ENCODE measurements at places on chromosomes 3 and 15.

DNA sequence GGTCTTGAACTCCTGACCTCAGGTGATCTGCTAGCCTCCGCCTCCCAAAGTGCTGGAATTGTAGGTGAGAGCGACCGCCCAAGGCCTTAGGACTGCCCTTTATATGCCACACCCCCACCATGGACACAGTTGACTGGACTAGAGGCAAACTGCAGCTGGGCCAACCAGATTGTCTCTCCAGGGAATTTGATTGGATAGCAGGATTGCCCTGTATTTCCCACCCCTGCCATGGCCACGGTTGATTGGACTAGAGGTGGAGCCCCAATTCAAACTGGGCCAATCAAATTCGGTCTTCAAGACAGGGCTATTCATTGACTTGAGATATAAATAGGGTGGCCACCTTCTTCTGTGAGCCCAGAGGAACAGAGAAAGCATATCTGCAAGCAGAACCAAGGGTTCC lies 6.9 kb upstream of the CLPX start:
- no peak for DNase-seq

- DNase-seq, result no peak
Measured at GRCh38 chr3:49711489-49711888, 8.0 kb downstream of the AMIGO3 start.

GRCh38 chr3:60801307-60801706 lies 449.9 kb downstream of the FHIT start:
- DNase-seq, result no peak

GRCh38 chr15:25545017-25545416 lies 106.2 kb upstream of the UBE3A start:
- no peak for DNase-seq

- no peak for DNase-seq
Measured at GRCh38 chr3:76585794-76586392, 454.0 kb upstream of the ROBO2 start.

- DNase-seq, result no peak
Measured at GRCh38 chr3:9582332-9582731, 28.7 kb upstream of the LHFPL4 start.

All from memory B cell (primary cell).